ENCODE measurements at places on chromosomes 16 and 17.

DNA sequence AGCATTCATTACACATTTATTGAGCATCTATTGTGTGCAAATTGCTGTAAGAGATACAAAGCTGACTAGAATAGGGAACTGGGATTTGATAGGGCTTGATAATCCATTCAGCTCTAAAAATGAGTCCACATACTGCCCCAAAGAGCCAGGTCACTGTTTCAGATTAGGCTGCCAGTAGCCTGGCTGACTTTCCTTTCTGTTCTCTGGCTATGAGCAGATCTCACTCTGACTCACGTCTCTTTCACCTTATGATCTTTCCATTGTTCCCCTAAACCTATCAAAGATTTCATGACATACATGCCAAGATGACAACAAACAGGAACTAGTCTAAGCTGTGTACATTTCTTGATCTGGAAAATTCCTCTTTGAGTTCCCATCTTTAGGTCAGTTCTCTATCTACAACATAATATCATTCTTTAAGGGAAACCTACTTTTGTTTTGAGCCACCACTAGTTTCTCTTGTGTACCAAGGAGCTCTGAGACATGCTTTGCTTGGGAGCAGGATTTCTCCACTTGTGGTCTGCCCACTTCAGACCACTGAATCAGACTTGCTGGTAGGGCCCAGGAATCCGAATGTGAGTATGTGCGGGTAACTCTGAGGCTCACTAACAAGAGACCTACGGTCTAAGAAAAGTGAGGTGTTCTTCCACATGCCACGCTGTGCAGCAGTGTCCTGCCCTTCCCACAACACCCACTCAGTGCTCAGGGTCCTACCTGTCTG, 40.9 kb upstream of the ICAM2 start:
- no peak for DNase-seq

DNA sequence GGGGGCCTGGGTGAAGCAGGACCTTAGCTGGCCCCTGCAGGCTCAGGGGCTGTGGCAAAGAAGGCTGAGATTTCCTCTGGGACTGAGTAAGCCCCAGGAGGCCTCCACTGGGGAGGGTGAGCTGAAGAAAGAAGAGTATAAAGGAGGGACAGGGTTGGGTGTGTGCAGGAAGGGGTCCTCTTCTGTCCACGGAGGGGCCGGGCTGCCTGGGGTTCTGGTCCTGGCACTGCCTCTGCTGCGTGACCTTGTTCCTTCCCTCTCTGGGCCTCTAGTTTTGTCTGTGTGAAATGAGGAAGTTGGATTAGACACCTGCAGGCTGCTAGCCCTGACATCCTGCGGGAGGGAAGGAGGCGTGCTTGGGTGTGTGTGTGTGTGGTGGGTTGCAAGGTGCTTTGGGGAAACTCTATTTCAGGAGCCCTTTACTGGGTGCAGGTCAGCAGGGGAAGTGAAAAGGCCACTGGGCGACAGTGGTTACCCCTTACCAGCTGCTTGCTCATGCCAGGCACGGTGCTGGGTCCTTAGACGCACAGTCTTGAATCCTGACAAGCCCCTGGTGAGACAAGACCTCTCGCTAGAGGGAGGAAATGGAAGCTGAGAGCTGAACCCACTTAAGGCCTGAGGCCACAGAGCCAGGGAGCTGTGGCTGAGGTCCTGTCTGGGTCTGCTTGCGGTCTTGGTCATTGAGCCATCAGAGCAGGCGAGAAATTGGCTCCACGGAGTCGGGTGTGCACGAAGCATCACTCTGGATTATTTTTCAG, 60.7 kb downstream of the OR1D5 start:
- no peak for DNase-seq

GRCh38 chr17:74108126-74108705, 95.3 kb upstream of the RPL38 start:
- no peak for DNase-seq

DNA sequence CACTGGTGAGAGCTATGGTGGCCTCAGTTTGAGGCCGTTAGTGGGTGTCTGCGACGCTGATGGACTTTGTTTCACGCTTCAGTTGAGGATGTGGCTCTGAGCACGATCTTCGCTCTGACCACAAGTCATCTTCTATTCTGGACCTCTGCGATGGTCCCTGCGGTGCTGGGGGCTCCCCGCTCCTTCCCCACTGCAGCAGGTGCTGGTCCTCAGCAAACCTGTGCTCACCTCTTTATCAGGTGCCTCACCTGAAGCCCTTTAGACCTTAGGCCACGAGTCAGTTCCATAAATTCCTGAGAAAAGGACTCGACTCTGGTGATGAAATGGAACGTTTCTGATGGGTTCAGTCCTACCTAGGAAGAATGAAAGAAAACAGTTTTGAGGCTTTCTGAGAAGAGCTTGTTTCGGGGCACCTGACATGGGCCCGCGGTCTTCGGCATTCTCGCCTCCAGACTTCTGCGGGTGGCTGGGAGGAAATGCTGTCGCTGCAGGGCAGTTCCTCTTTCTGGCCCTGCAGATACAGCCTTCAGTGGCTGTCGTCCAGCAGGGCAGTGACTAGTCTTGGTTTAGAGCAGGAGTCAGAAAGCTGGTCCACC, 4.7 kb downstream of the KCTD5 start:
- no peak for DNase-seq

GRCh38 chr17:13334374-13334773, 267.4 kb downstream of the HS3ST3A1 start:
- DNase-seq = no peak

DNA sequence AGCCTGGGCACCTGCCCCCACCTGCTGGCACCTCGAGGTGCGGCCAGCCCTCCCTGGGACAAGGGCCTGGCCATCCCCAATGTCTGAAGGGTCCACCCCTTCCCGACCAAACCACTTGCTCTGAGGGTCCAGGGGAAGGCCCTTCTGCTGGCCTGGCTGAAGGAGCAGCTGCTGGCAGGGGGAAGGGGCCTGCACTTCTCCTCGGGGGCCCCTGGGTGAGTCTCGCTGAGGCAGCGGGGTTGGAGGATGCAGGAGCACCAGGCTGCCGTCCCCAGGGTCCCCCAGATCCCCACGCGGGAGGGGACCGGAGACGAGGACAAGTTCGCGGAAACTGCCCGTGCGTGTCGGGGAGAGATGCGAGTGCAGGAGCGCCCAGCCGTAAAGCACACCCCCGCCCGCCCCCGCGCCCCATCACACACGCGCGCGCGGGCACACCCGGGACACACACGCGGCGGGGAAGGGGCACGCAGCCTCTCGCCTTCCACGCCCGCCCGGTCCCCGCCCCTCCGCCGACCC, 725 bp upstream of the CACNA1H start:
- DNase-seq = no peak

GRCh38 chr17:64270885-64271284, 7.8 kb upstream of the TEX2 start:
- DNase-seq = no peak

DNA sequence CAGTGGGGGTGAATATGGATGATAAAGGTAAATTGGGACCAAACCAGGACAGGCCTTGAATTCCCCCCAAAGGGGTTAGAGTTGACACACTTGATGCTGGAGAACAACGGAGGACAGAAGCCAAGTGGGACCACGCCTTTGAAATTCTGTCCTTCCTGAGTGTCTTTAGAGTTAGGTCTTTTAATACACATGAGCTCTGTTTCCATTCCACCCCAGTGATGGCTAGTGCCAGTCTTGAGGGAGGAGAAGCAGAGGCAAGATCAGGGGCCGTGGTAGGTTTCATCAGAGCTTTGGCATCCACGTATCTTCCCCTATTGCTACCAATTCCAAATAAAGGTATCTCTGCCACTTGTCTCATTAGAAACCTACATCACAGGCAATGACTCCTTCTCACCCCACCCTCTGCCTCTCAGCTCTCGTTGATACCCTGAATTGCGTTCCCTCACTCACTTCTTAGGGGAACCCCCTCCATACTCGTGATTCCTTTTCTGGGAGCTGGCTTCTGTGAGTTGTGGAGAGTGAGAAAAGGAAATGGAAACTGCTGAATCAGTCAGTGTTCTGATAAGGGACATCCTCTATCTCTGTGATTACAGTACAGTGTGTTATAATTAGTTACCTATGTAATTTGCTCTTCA, 2.4 kb upstream of the CCL3L1 start:
- DNase-seq = no peak

- no peak for DNase-seq
Measured at GRCh38 chr17:27072885-27073284, 221.0 kb upstream of the WSB1 start.

DNA sequence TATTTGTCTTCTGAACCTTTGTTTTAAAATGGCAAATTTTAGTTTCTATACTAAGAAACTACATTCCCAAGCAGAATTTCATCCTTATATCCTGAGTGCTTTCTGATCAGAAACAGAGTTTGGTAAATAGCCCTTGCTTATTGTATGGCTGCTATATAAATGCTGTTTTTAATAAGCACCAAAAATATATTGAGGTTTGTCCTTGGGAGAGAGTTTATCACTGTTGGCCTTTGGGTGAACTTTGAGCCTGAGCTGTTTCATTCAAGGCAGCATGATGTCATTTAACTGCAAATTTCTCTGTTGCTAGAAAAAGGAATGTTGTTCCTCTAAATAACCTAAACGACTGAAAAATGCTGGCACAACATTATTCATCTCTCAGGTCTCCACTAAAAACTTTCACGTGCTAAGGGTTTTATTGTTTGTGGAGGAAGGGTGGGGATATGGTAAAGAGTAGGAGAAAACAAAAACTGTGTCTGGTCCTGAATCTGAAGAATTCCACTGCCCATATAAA, 334.3 kb upstream of the TBX2 start:
- DNase-seq = no peak

- no peak for DNase-seq
Measured at GRCh38 chr17:1764284-1764683, 2.4 kb downstream of the SERPINF1 start.

DNA sequence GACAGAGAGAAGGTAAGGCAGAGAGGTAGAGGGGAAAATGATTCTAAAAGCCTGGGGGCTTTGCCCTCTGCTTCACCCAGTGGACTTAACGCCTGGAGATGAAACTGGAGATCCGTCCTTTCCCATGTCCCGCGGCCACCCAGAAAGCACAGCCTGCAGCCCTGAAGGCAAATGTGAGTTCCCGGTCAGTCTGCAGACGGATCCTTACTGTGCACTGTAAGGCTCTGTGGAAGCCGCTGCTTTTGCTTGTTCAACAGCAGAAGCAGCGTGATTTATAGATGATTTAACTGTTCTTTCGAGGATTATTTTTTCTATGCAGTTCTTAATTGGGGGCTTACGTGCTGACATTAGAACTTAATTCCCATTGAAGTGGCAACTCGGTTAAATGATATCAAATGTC, 290.4 kb downstream of the FOXL1 start:
- DNase-seq = no peak

DNA sequence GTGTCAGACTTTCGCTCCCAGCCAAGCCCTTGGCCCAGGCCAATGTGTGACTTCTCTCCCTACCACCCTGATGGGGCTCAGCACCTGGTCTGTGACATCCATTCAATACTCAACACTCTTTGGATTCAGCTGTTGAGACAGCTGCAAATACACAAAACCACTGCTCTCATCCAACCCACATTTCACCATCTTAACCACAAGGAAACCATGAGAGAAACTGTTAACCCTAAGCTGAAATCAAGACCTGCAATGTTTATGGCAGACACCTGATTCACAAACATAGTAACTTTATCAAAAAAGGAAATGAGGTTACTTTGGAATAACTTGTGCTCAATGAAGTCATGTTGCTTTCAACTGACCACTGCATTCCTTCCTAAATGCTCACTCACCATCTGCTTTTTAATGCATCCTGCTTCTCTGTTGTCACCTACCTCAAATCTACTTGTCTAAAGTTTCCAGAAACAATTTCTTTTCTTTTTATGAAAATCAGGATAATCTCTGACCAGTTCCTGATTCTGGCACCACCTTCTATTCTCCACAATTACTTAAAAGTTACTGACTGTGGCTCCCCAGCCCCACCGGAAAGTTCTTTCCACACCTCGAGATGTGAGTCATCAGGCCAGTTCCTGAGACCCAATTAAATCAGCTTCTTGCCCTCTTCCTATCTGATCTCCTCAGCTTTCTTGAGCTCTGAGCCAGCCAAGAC, 88.2 kb downstream of the NOG start:
- DNase-seq = no peak

GRCh38 chr16:2398520-2398919, 30.7 kb upstream of the CCNF start:
- no peak for DNase-seq

- no peak for DNase-seq
Measured at GRCh38 chr17:31493656-31494155, 102.2 kb downstream of the RAB11FIP4 start.

- no peak for DNase-seq
Measured at GRCh38 chr16:78324649-78325285, 225.3 kb downstream of the WWOX start.
